ENCODE measurements at places on chromosomes 2 and 18. TPM values are rescaled to one million over a fixed set of nuclear protein-coding genes. Genes with fewer than 3 reads are reported as not detected.
A peak's percentile ranks its signal among the peaks of the same experiment; 100 is the strongest.

Gene SLC14A1
- total RNA-seq, result 1.0 TPM

Gene CAPN13
- total RNA-seq, result 0.42 TPM

Gene COL3A1
- total RNA-seq, result 107 TPM

Gene IMPA2
- total RNA-seq, result 27.5 TPM

Gene MDH1B
- 0.09 TPM for total RNA-seq

Gene TMEM198
- total RNA-seq, result 1.1 TPM

Gene ACVR1C
- total RNA-seq, result 0.19 TPM

Gene HADHB
- 255 TPM for total RNA-seq

Gene IL18R1
- 4.8 TPM for total RNA-seq

Gene CRYBA2
- total RNA-seq, result not detected

Gene SAG
- not detected for total RNA-seq

Gene SNTG2
- total RNA-seq, result not detected

DNA sequence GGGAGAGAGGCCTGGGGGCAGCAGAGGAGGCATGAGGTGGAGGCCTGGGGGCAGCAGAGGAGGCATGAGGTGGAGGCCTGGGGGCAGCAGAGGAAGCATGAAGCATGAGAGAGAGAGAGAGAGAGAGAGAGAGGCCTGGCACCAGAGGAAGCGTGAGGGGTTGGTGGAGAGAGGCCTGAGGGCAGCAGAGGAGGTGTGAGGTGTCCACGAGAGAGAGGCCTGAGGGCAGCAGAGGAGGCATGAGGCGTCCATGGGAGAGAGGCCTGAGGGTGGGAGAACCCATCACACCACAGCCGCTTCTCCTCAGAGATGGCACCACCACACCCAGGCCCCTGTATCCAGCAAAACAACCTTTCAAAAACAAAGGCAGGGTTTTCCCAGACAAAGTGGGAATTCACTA, 55.7 kb upstream of the KCNG2 start:
- DNase-seq, result no peak

DNA sequence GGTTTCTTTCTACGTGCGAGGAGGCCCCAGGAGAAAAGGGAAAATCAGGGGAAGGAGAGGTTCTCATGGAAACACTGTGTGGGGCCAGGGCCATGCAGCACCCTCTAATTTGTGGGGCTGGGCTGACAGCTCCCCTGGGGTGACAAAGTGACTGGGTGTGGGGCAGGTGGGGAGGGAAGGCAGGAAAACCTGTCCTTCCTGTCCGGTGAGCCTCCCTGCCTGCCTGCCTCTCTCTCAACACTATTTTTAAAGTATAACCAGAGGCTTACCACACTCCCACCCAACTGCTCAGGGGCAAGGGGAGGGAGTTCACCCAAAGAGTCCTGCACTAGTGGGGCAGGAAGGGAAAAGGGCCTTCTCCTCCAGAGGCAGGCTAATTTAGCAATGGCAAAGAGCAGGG, 10.5 kb upstream of the EPAS1 start:
- DNase-seq, result no peak

- no peak for DNase-seq
These were observed 345.5 kb upstream of the DSEL start for GRCh38 chr18:67862069-67862468.

DNA sequence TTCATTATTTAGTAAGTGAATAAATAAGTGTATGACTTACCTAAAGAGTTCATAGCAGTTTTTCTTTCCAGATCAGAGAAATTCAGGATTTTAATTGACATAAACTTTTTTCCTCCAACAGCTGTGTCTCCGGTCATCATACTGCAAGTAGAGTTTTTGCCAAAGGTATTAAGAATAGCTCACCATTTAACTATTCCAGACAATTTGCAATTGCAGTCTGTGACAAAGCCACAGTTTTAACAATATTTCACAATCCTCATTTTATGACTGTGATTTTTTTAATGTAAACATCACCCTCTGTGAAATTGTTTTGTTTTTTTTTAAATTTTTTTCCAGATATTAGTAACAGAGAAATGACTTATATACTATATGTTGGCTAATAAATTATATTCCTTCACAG, 199.1 kb downstream of the TRIB2 start:
- no peak for DNase-seq

DNA sequence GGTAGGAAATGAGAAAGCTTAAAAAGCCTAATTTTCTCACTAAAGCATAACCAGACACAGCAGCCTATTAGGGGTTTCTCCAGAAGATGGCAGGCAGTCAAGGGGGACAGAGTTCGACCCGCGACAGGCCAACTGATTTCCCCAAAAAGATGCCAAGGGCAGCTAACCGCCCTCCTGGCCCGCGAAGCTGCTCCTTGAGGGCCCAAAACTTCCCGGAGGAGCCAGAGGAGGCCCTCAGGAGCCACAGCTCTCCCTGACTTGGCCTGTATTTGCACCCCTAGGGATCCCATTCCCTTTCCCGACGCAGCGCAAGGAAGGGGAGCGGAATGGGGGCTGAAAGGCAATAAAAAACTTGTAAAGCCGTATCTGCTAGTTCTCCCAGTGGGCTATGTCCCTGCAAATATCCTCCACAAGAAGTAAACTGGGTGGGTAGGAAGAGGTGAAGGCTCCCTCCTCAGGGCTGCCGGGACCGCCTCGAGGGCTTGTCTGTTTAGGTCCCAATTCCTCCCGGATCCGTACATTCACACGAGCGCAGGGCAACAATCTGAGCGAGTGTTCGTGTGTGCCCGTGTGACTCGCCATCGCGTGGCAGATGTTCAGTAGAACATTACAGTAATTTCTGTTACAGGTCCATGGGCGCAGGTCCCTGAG, 756 bp upstream of the NAGK start:
- DNase-seq, result no peak

- no peak for DNase-seq
These were observed 109.2 kb downstream of the SOCS6 start for GRCh38 chr18:70398076-70398475.

DNA sequence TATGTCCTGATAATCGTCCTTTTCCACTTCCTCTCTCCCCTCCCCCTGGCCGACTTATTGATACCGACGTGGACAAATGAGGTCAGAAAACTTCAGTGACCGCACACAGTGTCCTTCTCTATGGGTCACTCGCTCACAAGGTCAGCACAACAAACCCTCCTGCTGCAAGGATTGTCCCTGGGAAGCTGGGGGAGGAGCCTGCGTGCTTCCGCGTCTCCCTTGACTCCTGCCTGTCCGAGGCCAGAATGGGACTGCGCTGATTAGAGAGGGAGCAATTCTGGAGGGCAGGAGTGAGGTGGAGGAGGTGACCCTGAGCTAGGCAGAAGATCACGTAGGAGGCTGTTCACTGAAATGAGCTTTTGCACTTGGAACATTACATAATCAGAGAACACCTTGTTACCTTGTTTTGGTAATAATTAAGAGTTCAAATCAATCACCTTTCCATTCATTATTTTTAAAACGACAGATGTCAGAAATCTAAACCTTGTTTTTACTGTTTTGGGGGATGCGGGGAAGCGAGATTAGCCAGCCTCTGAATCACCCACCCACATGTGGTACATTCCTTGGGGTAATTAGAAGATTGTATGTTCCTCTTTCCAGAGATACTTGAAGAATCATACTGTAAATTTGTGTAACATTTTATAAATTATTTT, 70.6 kb downstream of the CTAGE1 start:
- DNase-seq, result peak; percentile 60

GRCh38 chr2:84938194-84938879, 32.6 kb upstream of the KCMF1 start:
- no peak for DNase-seq

DNA sequence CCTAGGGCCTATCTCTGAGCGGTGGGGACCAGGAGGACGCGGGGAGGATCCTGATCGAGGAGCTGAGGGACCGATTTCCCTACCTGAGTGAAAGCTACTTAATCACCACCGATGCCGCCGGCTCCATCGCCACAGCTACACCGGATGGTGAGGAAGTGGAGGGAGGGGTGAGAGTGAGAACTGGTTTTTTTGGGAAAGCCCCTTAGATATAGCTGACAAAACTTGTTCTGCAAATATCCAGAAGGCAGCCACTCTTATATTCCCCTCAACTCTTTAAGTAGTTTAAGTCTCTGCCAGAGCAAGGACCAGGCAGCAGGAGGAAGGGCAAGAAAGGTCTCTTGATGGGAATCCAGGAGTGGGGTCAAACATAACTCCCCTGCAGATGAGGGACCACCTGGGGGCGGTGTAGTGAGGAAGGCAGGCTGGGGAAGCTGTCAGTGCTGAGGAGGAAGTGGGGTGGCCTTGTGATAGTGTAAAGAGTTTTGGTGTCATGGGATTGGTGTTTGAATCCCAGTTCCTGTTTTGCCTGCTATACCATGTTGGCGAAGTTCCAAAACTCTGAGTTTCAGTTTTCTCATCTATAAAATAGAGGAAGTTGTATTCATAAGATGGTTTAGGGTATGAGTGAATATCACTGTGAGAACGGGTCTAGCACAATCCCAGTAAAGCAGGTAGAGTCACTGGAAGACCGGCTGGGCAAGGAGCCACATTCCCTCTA, 3.4 kb downstream of the NAGK start:
- no peak for DNase-seq

DNA sequence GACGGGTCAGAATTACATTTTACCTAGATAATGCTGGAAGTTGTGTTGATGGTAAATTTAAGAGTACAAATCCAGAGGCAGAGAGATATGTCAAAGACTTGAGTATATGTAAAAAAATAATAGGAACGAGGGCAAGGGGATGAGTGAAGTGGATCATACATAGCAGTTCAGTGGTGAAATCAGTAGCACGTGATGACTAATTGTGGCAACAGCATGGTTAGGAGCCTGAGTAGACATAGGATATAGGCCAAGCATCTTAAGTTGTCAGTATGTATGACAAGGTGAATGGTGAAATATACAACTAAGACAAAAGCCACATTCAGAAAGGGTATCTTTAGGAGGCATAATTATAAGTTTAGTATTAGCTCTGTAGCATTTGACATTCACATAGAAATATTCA, 826.5 kb upstream of the PIK3C3 start:
- no peak for DNase-seq

DNA sequence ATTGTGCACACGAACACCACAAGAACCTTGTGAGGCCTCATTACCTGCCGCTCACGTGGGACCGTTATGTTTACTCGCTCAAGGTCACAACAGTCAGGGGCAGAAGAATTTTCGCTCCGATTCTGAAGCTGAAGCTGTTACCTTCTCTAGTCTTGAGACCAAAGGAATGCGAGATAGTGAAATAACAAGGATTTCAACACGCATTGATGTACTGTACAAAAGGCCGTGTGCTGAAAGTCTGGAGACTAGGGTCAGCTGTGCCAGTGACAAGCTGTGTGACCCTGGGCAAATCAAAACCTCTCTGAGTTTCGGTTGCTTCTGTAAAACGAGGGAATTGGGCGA, 583 bp downstream of the NEMP2 start:
- DNase-seq, result peak; percentile 47

GRCh38 chr2:215958257-215958656, 55.1 kb downstream of the MREG start:
- DNase-seq, result no peak

- no peak for DNase-seq
These were observed 232.3 kb upstream of the MYT1L start for GRCh38 chr2:2563309-2563860.

DNA sequence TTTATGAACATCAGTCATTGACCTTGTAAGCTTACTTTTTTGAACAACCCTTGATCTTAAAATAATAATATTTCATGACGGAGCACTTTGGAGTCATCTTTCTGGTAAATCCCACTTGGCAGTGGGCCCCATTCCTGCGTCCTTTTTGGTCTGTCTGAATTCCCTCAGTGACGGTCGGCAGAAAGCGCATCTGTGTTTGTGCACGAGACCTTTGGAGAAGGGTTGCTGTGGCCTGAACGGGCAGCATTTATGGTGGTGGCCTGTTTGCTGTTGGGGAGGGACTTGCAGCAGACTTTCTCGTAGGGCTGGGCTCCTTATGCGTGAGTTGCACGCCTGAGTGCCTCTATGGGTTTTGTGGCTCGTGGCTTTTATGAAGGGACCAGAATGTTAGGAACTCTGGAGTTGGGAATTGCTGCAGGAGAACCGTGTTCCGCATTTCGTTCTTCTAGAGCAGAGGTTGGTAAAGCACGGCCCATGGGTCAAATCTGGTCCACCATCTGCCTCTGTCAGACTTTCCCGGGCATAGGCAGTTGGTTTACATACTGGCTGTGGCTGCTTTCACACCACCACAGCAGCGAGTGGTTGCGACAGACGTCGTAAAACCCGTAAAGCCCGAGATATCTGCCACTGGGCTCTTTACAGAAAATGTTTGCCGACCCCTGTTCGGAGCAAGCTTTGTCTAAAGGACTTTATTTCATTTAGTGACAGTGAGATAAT, 30.8 kb downstream of the LPIN1 start:
- DNase-seq, result no peak

DNA sequence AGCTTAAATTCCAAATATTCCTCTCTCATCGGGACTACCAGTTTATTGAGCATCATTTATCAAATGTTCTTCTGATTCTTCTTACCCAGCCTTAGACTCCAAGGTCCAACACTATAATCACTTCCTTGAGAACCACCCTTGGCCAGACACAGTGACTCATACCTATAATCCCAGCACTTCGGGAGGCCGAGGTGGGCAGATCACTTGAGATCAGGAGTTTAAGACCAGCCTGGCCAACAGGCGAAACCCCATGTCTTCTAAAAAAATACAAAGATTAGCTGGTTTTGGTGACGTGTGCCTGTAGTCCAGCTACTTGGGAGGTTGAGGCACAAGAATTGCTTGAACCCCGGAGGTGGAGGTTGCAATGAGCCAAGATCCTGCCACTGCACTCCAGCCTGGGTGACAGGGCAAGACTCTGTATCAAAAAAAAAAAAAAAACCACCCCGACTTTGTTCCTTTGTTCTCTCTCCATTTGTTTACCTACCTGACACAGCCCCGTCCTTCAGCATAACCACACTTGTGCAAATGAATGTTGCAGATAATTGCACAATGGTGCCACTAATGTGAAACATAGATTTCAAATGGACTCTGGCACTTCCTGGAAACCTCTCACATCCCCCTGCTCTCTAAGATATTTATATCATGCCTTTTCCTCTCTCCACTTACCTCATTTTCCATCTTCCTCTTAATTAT, 38.9 kb upstream of the LPIN2 start:
- DNase-seq, result no peak

- DNase-seq, result no peak
These were observed 3.4 kb downstream of the CYRIA start for GRCh38 chr2:16661936-16662839.

- no peak for DNase-seq
These were observed 1344.2 kb downstream of the LRP1B start for GRCh38 chr2:140786585-140786984.

- no peak for DNase-seq
These were observed 72.9 kb upstream of the HK2 start for GRCh38 chr2:74760875-74761630.
